ENCODE measurements at places on chromosomes 2 and 18. TPM values are rescaled to one million over a fixed set of nuclear protein-coding genes. Genes with fewer than 3 reads are reported as not detected.

DNA sequence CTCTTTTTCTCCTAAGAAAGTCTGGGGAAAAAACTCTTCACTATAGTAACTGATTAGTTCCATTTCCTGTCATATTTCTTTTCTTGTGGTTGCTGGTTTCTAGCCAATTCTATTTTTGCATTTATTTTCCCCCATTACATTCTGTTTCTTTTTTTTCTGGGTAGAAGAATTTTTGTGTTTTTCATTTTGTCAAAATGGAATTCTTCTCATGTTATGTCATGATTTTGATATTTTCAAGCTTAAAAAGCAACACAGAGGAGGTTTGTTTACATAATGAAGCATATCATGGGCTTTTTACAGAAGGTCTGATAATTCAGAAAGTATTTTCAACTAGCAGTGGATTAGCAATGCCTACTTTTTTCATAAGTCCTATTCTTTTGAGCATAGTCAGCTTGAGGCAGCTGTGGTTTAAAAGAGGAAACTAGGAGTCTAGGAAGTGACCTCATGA is 102.0 kb downstream of the MAP2 start:
- no peak for DNase-seq

DNA sequence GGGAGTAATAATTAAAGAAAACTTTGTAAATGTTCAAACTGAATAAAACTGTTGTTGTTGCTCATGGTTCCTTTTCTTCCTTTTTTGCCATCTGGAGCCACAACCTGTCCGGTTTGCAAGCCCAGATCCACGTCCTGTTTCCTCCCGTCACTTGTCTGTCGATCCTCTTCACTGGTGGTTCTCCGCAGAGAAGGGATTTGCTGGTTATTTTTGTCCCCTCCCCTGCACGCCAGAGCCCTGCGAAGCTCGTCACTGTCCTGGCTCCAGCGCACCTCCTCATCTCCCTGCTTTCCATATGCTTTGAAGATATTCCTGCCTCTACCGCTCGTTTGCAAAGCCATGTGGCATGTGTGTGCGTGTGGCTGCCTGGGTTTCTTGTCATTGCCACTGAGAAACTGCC is 461.4 kb downstream of the RNF144A start:
- no peak for DNase-seq

- no peak for DNase-seq
These were observed 66.5 kb downstream of the LNPK start for GRCh38 chr2:175935289-175936181.

GRCh38 chr2:86821306-86821705 is 30.6 kb upstream of the CD8A start:
- no peak for DNase-seq

DNA sequence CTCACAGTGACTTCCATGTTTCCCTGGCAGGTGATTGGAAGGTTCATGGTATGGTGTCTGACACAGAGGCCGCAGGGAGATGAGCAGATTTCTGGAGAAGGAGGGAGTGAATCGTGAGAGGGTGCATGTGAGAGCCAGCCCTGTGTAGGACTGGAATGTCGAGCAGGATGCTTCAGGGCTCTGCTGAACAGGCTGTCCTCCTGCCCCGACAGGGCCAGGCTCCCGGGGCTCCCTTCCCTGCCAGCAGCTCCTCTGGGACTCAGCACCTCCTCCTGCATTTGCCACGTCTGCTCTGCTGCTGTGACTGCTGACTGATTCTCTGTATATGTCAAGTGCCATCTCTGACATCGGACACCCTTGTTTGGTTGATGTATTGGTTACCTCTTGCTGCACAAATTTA is 38.5 kb upstream of the INHBB start:
- no peak for DNase-seq

- no peak for DNase-seq
These were observed 156.6 kb downstream of the DOK6 start for GRCh38 chr18:69557282-69557681.

GRCh38 chr2:194020155-194020554 is 1636.9 kb upstream of the SLC39A10 start:
- no peak for DNase-seq

DNA sequence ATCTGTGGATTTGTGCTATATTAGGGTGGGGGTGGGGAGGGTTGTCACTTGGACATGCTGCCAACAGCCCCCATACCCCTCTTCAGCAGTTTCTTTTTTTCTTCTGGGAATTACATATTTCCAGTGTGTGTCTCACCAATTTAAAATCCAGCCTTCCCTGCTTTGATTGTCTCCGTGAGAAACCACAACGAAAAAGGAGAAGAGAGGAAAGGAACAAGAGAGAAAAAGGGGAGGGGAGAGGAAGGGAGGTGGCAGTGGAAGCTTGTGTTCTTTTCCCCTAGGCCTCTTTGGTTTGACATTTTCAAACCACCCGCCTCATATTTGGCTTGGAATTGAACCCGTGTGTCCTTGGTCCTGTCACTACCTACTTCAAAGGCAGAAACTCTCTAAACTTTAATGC is 860 bp downstream of the CTNNA2 start:
- DNase-seq: no peak

- DNase-seq: no peak
These were observed 802.9 kb upstream of the ID2 start for GRCh38 chr2:7878786-7879482.

GRCh38 chr2:173981520-173981919 is 16.3 kb upstream of the SP3 start:
- no peak for DNase-seq

DNA sequence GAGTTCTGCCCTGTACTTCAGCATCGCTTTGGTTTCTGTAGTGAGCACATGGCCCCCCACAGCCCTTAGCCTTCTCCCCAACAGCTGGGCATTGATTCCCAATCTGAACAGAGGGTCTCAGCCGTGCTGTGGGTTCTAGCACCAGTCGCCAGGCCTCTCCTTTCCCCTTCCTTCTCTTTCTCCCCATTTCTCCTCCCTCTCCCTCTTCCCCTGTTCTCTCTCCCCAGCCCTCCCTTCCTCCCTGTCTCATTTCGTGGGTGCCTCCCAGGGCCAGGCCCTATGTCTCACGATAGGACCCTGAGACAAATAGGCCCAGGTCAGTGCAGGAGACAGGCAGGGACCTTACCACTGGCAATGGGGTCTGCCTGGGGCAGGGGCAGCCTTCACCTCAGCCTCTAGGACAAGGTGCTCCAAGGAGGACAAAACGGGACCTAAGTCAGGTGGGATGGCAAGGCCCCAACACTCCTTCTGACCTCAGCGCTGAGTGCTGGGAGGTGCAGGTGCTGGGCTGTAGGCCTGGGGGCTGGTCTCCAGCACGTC is 143.4 kb upstream of the GPC1 start:
- no peak for DNase-seq

- DNase-seq: no peak
These were observed 134.7 kb downstream of the ACOXL start for GRCh38 chr2:110867078-110867477.

- DNase-seq: no peak
These were observed 251.6 kb downstream of the TNS1 start for GRCh38 chr2:217751192-217751591.

DNA sequence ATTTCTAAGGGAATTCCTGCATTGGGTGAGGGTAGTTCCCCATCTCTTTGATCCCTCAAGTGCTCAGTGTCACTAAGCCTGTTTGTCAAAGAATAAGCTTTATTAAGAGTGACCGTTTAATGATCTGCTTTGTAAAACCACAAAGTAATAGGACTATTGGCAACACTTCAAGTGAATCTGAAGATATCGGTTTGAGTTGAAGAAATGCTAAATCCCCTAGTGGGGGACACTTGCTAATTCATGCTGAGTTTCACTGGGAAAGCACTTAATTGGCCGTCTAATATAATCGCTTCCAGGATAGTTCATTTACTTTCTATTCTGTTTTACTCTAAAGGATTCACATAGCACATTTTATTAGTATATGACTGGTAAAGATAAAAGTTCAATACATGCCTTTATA is 54.4 kb downstream of the DTNA start:
- DNase-seq: no peak

- no peak for DNase-seq
These were observed 170.0 kb downstream of the TXNL1 start for GRCh38 chr18:56468396-56468795.

- DNase-seq: no peak
These were observed 501.6 kb upstream of the MYT1L start for GRCh38 chr2:2832657-2833056.

DNA sequence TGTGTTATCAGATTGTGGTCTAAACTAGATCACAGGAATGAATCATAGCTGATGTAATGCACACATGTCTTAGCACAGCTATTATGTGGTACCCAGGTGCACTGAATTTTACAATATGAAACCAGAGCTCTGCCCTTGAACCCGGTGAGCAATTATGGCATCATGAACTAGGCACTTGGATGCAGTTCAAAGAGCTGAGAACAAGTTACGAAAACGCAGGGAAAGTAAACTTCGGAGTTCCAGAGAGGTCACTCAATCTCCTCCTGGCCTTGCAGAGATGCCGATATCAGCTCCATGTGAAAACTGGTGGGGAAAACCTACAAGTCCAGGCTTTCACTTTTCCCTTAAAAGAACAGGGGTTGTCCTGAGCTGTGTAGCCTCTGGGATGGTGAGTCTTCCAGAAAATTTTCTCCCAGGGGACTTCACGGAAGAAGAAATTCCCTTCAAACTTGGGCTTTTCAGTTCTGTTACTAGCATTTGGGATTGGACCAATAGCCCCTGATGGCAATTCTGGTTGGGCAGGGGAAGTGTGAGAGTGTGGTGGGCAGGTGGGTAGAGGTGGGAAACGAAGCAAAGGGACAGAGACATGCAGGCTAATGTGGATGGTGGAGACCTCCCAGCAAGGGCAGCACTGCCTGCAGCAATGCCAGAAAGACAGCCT is 71.1 kb upstream of the SH3BP4 start:
- no peak for DNase-seq

GRCh38 chr2:224777559-224777930 is 61.4 kb upstream of the CCDC195 start:
- DNase-seq: no peak

The TRIM43 gene
- total RNA-seq: not detected

The ARMC9 gene
- 22.8 TPM for total RNA-seq

The RUFY4 gene
- total RNA-seq: 0.10 TPM

The MC2R gene
- not detected for total RNA-seq

The ESCO1 gene
- total RNA-seq: 26.9 TPM

The FAM168B gene
- 123 TPM for total RNA-seq

The C2orf80 gene
- 6.4 TPM for total RNA-seq
